ENCODE measurements at places on chromosomes 11 and 22.

GRCh38 chr11:35063488-35063931, 75.5 kb upstream of the CD44 start:
- no peak for DNase-seq

- DNase-seq = no peak
Observed at GRCh38 chr11:45906096-45906682, 882 bp downstream of the FREY1 start.

GRCh38 chr11:28488336-28488735, 380.1 kb downstream of the METTL15 start:
- DNase-seq = no peak

DNA sequence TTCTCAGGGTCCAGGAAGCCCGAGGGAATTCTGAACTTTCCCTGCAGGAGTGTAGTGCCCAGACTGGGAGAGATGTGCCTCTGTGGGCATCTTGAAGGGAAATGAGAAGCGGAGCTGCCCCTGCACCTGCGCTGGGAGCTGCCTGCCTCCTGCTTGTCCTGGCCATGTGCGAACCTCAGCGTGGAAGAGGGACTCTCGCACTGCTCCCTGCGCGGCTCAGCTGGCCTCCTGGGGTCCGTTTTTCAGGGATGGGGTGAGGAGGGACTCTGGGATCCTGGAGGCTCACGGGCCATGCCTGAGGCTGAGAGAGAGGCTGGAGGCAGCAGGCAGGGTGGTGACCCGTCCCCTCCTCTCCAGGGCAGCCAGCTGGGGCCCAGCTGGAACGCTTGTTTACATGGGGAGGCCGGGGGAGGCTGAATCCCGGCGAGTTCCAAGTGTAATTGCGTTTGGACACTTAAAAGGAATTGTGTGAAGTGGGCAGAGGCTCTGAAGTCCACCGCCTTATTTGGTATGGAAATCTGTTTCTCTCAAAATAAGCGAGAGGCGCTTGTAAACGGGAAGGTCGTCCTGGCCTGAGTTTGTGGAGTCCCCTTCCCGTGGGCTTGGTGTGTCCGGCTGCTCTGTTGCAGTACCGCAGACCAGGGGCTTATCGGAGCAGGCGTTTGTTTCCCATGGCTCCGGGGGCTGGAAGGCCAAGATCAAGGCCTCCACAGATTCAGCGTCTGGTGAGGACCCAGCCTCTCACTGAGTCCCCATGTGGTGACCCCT, 1.2 kb upstream of the MRGPRF start:
- no peak for DNase-seq

All from midbrain (tissue), 1 donor.